Right hindlimb (tissue), 1 donor: ENCODE measurements at places on chromosomes 7 and 10.

DNA sequence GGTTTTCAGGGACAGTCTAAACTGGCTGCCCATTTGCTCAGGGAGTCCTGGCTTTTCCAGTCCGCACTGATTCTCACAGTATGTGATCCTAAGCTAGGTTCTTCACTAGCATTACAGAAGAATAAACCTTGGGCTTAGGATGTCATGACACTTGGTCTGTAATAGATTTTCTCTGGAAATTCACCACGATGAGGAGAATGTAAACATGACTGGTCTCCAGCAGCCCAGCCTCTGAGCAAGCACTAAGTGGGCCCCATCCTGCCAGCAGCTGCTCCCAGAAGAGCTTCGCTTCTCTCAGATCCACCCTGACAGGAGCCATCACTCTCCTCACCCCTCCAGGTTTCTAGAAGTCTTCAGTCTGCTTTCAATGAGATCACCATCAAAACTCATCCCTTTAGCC lies 103.7 kb upstream of the ZPBP start:
- no peak for DNase-seq

DNA sequence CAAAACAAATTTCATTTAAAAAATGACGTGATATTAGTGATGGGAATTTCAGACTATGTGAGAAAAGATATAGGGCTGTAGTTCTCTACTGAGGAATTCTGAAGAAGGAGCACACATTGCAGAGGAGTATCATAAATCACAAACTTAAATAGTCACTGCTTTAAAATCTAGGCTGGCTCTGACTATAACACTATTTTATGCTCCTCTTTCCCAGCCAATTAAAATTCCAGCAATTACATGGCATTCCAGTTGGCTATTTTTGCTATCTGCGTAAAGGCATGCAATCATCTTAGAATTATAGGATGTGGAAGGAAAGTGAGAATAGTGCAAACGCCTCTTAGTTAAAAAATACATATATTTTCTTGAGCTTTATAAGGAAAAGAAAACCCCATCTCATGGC lies 123.1 kb downstream of the GNAI1 start:
- DNase-seq, result no peak

DNA sequence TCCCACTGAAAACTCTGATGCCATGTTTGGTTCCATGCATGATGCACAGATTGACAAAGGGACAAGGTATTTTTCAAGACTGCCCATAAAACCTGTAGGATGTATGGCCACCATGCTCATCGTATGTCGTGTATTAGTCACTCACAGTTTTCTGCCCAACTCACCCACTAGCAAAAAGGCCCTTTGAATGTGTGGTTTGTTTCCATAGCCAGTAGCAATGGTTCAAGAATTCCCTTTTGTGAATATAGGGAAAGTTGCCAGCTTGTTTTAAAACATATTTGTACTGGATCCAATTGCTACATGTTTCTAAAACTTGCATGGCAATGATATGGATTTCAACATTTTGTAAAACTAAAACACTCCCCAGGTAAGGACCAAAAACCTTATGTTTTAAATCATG lies 280.9 kb upstream of the YAE1 start:
- DNase-seq, result no peak

- no peak for DNase-seq
Observed at GRCh38 chr10:4407783-4408182, 418.2 kb upstream of the AKR1E2 start.

DNA sequence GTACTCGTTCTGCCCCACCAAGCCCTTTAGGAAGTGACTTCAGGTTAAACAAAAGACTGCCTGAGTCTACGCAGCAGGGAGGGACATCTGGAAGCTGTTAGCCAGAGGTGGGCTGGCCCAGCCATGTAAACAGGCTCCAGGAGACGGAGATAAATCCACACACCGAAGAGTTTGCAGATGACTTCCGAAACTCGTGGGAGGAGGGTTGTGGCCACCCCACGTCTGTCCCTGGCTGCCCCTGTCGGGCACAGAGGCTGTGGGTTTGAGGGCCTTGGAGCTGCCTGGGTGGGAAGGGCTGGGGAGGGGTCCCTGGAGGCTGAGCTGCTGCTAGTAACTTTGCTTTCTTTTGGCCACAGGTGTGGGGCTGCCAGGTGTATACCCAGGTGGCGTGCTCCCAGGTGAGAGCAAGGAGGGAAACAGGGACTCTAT lies 15.6 kb downstream of the ELN start:
- peak; percentile 80 for DNase-seq
